ENCODE measurements at places on chromosomes 13 and 19. TPM values are rescaled to one million over a fixed set of nuclear protein-coding genes. Genes with fewer than 3 reads are reported as not detected.

Gene LSR
- total RNA-seq, result 0.28 TPM

Gene ZNF90
- total RNA-seq, result 1.9 TPM

Gene C19orf73
- 0.85 TPM for total RNA-seq

Gene ZFR2
- not detected for total RNA-seq

Gene LIM2
- total RNA-seq, result not detected

Gene SLC25A41
- total RNA-seq, result not detected

Gene IL4I1
- 0.38 TPM for total RNA-seq

Gene RXFP2
- not detected for total RNA-seq

Gene CERS1
- total RNA-seq, result 1.7 TPM

Gene PPP1R13L
- 6.5 TPM for total RNA-seq

Gene CD70
- not detected for total RNA-seq

Gene BEST2
- total RNA-seq, result not detected

Gene PPP1R37
- 49.9 TPM for total RNA-seq

Gene COX7A1
- total RNA-seq, result 70.5 TPM

Gene CYP4F8
- not detected for total RNA-seq

Gene ESD
- 98.9 TPM for total RNA-seq

Gene PLPPR3
- total RNA-seq, result 0.56 TPM

Gene MUC16
- total RNA-seq, result not detected

Gene CACNG6
- total RNA-seq, result 1.7 TPM

Gene ZNF581
- total RNA-seq, result 12.5 TPM

Gene SLAIN1
- total RNA-seq, result 0.56 TPM

Gene IGFL3
- not detected for total RNA-seq

Gene TEX29
- not detected for total RNA-seq

Gene TMEM86B
- 1.5 TPM for total RNA-seq

Gene PRDX2
- total RNA-seq, result 196 TPM

Gene TSHZ3
- 7.1 TPM for total RNA-seq

Gene NUDT15
- total RNA-seq, result 40.6 TPM

Gene CEACAM3
- total RNA-seq, result not detected

Gene TUBA3C
- not detected for total RNA-seq

Gene LYPD5
- 2.8 TPM for total RNA-seq

Gene GGN
- total RNA-seq, result 0.28 TPM

Gene FUT6
- total RNA-seq, result not detected

Gene AMER2
- total RNA-seq, result not detected

Gene TGFBR3L
- total RNA-seq, result 1.7 TPM

Gene ACP7
- 1.7 TPM for total RNA-seq

Gene ACOD1
- not detected for total RNA-seq

Gene LILRA1
- not detected for total RNA-seq

Gene POSTN
- total RNA-seq, result 1,285 TPM

Gene TSSK6
- total RNA-seq, result 0.96 TPM

Gene ZNF177
- total RNA-seq, result 0.77 TPM

Gene PSG1
- total RNA-seq, result 0.19 TPM

Gene ZNF555
- total RNA-seq, result 5.2 TPM

Gene BSG
- 379 TPM for total RNA-seq

Gene METTL21C
- not detected for total RNA-seq

Gene RUVBL2
- 138 TPM for total RNA-seq

Gene NAPSA
- total RNA-seq, result 0.28 TPM

Gene WDR87
- total RNA-seq, result not detected

Gene ZNF844
- total RNA-seq, result 9.0 TPM

Gene CYP2S1
- total RNA-seq, result 1.3 TPM

Gene PROZ
- total RNA-seq, result not detected

Gene FCHO1
- 0.56 TPM for total RNA-seq

Gene VSTM1
- total RNA-seq, result not detected

Gene CGB1
- 0.28 TPM for total RNA-seq

Gene TMEM59L
- total RNA-seq, result 0.96 TPM

Gene SHISA7
- total RNA-seq, result not detected

Gene OVOL3
- total RNA-seq, result not detected

Data from regular cardiac myocyte (primary cell).